ENCODE measurements at places on chromosomes 4 and X. TPM values are rescaled to one million over a fixed set of nuclear protein-coding genes. Genes with fewer than 3 reads are reported as not detected.

FGF2 gene
- polyA plus RNA-seq, result 18.1 TPM

NOX1 gene
- 0.84 TPM for polyA plus RNA-seq

EGF gene
- polyA plus RNA-seq, result 2.1 TPM

TRMT10A gene
- polyA plus RNA-seq, result 7.4 TPM

ZXDA gene
- polyA plus RNA-seq, result 6.0 TPM

MTMR1 gene
- polyA plus RNA-seq, result 34.3 TPM

ALAS2 gene
- polyA plus RNA-seq, result 11.6 TPM

ARHGAP6 gene
- 3.9 TPM for polyA plus RNA-seq

GLUD2 gene
- polyA plus RNA-seq, result 11.4 TPM

FRAS1 gene
- 7.5 TPM for polyA plus RNA-seq

STK32B gene
- 25.6 TPM for polyA plus RNA-seq

DNA sequence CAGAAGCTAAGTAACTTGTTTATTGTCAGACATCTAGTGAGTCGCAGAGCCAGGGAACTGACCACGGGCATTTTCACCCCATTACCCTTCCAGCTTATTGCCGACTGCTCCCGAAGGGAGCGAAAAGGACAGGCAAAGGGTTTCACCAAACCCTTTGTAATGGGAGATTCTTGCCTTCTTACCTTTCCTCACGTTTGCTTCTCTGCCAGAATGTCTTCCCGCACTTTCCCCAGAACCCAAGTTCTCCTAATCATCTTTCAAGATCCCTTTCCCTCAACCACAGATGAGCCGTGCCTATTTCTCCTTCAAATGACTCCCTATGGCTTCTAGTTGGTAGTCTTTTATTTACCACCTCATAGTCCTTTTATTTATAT lies 520 bp upstream of the SRP72 start:
- peak overlapping the region; percentile 89 for H3K4me3 ChIP-seq
- H3K27me3 ChIP-seq, result no peaks in the 10 kb centered on the region
- H3K4me1 ChIP-seq, result peaks cover 11% of the 10 kb centered on the region
- H3K36me3 ChIP-seq, result peaks cover 16% of the 10 kb centered on the region
- H3K27ac ChIP-seq, result peak overlapping the region; percentile 86
- DNase-seq, result peak; percentile 11

- H3K27ac ChIP-seq, result no peak overlapping the region
- no peak for DNase-seq
- H3K4me3 ChIP-seq, result no peak overlapping the region
- no peaks in the 10 kb centered on the region for H3K27me3 ChIP-seq
- H3K36me3 ChIP-seq, result no peaks in the 10 kb centered on the region
Observed at GRCh38 chr4:8819473-8820177, 52.0 kb downstream of the HMX1 start.

- peak; percentile 6 for DNase-seq
- peak within 1 kb of the TSS; percentile 29 for H3K4me3 ChIP-seq
- no peaks in the 10 kb centered on the region for H3K36me3 ChIP-seq
- H3K4me1 ChIP-seq, result no peaks in the 10 kb centered on the region
- no peaks in the 10 kb centered on the region for H3K27me3 ChIP-seq
- peak within 1 kb of the TSS; percentile 58 for H3K27ac ChIP-seq
Observed at GRCh38 chrX:33211356-33212260, at the start of gene DMD. TSS of gene DMD (minus strand) at chrX:33211549. CDS start at chrX:33211312, 237 bp downstream.

GRCh38 chrX:134672101-134672500 lies 13.8 kb upstream of the PLAC1 start:
- no peaks in the 10 kb centered on the region for H3K36me3 ChIP-seq
- no peaks in the 10 kb centered on the region for H3K27me3 ChIP-seq
- H3K4me1 ChIP-seq, result no peaks in the 10 kb centered on the region
- H3K27ac ChIP-seq, result no peak overlapping the region
- H3K4me3 ChIP-seq, result no peak overlapping the region

DNA sequence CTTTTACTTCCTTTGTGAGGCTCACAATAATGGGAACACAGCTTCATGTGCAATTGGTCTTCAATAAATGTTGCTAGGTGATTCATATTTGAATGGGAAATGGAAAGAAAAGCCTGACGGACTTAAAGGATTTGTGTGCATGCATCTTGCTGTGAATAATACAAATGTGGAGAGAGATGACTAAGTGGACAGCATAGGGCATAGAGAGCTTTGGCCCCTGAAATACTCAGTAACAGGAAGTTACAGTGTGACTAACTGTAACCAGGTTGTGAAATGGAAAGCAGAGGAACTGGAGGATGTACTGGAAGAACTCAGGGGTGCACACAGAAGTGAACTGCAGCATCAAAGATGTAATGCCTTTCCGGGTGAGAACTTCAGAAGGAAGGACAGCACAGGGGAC lies 206.7 kb downstream of the MGST2 start:
- no peak overlapping the region for H3K27ac ChIP-seq
- no peak overlapping the region for H3K4me3 ChIP-seq
- no peak for DNase-seq
- peaks cover 13% of the 10 kb centered on the region for H3K4me1 ChIP-seq
- H3K36me3 ChIP-seq, result no peaks in the 10 kb centered on the region

DNA sequence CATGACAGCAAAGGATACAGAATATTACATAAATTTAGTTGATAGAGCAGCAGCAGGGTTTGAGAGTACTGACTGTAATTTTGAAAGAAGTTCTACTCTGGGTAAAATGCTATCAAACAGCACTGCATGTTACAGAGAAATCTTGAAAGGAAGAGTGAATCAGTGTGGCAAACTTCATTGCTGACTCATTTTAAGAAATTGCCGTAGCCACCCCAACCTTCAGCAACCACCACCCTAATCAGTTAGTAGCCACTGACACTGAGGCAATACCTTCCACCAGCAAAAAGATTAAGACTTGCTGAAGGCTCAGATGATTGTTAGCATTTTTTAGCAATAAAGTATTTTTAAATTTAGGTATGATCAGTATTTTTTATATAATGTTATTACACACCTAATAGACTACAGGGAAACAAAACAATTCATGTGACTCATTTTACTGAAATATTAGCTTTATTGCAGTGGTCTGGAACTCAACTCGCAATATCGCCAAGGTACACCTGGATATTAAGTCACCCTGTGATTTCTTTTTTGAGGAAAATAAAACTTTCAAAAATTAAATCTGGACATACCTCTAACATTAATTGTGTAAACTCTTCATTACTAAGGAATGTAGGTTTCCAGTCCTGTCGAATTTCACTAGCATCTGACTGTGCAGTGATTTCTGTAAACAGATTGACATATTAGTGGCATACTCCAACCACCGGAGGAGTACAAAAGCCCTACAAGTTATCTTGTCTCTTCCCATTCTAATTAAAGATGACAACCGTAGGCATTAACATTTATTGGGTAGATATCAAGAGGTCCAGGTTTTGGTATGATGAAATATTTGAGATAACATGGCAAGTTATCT lies 71.1 kb downstream of the CLOCK start:
- no peaks in the 10 kb centered on the region for H3K4me1 ChIP-seq
- no peak overlapping the region for H3K4me3 ChIP-seq
- peaks cover 6% of the 10 kb centered on the region for H3K36me3 ChIP-seq
- no peak for DNase-seq

DNA sequence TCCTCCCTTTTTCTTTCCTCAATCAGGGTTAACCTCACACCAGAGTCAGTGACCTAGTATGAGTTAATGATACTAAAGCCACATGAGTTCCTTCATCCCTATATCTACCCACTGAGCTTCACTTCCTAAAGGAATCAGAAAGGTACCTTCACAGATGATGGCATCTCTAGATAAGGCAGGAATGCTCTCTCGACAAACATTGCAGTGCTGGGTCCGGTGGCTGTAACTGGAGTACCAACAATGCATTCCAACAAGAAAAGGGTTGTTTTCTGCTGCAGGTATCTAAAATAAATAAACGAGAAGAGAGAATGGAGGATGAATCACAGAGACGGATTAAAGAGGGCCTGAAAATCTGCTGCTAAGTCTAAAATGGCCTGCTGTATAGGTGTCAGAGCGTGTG lies 66.7 kb downstream of the DGKK start:
- H3K4me3 ChIP-seq, result no peak overlapping the region
- H3K27ac ChIP-seq, result no peak overlapping the region
- no peaks in the 10 kb centered on the region for H3K36me3 ChIP-seq
- H3K4me1 ChIP-seq, result no peaks in the 10 kb centered on the region
- DNase-seq, result no peak

DNA sequence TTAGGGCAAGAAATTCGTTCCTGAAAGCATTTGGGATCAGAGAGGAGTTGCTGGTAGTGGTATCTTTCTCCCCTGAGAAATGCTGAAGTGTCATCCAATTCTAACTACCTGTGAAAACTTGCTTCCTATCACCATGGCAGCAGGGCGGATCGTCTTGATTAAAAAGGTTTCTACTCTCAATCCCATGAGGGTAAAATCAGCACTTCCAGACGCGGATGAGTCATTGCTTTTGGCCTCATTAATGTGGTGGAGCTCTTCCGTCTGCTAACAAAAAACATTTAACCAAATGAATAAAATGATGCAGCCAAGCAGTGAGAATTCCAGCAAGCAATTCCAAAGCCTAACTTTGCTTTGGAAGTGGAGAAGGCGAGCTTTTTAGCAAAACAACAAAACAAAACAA lies 325.6 kb downstream of the CAMK2D start:
- no peak overlapping the region for H3K27ac ChIP-seq
- DNase-seq, result no peak
- H3K36me3 ChIP-seq, result no peaks in the 10 kb centered on the region

- no peaks in the 10 kb centered on the region for H3K27me3 ChIP-seq
- H3K27ac ChIP-seq, result no peak overlapping the region
- no peak overlapping the region for H3K4me3 ChIP-seq
- DNase-seq, result no peak
Observed at GRCh38 chr4:38313175-38313574, 350.8 kb upstream of the KLF3 start.

DNA sequence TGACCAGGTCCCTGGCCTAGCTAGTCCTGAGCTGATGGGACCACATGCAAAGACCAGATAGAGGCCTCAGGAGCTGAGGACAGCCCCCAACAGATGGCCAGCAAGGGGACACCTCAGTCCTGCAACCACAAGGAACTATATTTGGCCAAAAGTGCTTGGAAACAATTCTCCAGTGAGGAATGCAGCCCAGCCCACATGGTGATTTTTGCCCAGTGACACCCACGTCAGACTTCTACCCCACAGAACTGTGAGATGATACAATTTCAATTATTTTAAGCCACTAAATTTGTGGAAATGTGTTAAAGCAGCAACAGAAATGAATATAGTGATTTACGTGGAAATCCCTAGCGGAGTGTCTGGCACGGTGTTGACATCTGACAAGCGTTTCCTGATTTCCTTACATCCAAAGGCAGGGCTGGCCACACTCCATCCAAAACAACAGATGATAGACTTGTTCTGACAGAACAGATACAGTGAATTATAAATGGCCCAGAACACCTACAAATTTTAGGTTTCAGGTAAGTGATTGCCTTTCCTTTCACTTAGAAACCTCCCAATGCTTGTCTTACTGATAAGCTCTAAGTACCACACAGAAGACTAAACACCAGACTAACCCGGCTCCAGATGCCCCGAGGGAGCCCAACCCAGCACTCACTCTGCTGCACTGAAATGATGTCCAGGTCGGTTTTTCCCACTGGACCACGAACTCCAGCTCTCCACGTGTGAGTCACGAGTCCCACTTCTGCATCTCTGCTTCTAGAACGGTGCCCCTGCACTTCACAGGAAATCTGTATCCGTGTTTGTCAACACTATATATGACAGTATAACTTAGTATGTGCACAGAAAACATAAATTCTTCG lies 5.8 kb downstream of the AFAP1 start:
- peak; percentile 55 for DNase-seq
- peaks cover 23% of the 10 kb centered on the region for H3K4me1 ChIP-seq
- peaks cover 4% of the 10 kb centered on the region for H3K36me3 ChIP-seq
- H3K27ac ChIP-seq, result peak overlapping the region; percentile 40
- no peaks in the 10 kb centered on the region for H3K27me3 ChIP-seq
- no peak overlapping the region for H3K4me3 ChIP-seq

- peaks cover 24% of the 10 kb centered on the region for H3K4me1 ChIP-seq
- peak overlapping the region; percentile 76 for H3K27ac ChIP-seq
Observed at GRCh38 chr4:71229477-71230270, 109.1 kb upstream of the SLC4A4 start.

DNA sequence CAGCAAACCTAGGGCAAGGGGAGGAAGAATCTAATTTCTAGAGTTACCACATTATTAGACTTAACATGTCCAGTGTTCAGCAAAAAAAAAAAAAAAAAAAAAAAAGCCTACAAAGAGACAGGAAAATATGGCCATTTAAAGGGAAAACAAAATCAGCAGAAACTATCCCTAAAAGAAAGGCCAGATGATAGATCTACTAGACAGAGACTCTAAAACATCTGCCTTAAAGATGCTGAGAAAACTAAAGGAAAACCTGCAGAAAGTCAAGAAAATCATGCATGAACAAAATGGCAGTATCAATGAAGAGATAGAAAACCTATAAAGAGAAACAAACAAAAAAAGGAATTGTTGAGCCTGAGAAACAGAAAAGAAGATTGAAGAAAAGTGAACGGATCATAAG lies 43.8 kb downstream of the NELFA start:
- no peaks in the 10 kb centered on the region for H3K4me1 ChIP-seq
- H3K4me3 ChIP-seq, result no peak overlapping the region
- DNase-seq, result no peak
- H3K27ac ChIP-seq, result no peak overlapping the region
- no peaks in the 10 kb centered on the region for H3K27me3 ChIP-seq
- H3K36me3 ChIP-seq, result peaks cover 53% of the 10 kb centered on the region

- no peak for DNase-seq
- no peak overlapping the region for H3K27ac ChIP-seq
- H3K27me3 ChIP-seq, result no peaks in the 10 kb centered on the region
- H3K4me1 ChIP-seq, result no peaks in the 10 kb centered on the region
Observed at GRCh38 chrX:149846789-149847188, 34.2 kb upstream of the MAGEA8 start.

- H3K36me3 ChIP-seq, result peaks cover 31% of the 10 kb centered on the region
- H3K4me3 ChIP-seq, result no peak overlapping the region
- peaks cover 21% of the 10 kb centered on the region for H3K4me1 ChIP-seq
Observed at GRCh38 chrX:2264179-2265030, 236.4 kb downstream of the DHRSX start.

DNA sequence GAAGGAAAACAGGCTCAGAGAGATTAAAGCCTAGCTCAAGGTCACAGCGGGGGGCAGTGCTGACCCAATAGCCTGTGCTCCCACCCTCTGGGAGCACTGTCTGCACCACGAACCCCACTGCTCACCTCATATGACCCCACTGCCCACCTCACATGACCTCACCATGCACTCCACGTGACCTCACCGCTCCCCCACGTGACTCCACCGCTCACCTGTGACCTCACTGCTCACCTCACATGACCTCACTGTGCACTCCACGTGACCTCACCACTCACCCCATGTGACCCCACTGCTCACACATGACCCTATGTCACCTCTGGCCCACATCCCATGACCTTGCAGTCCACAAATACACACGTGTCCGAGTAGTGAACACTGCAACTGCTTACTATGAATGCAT lies 55.4 kb downstream of the ACOX3 start:
- peaks cover 5% of the 10 kb centered on the region for H3K4me1 ChIP-seq
- no peak for DNase-seq
- H3K36me3 ChIP-seq, result peaks cover 97% of the 10 kb centered on the region

- no peaks in the 10 kb centered on the region for H3K27me3 ChIP-seq
- H3K27ac ChIP-seq, result no peak overlapping the region
- no peaks in the 10 kb centered on the region for H3K4me1 ChIP-seq
- H3K4me3 ChIP-seq, result no peak overlapping the region
Observed at GRCh38 chr4:176300565-176300964, 19.2 kb upstream of the SPCS3 start.

- no peaks in the 10 kb centered on the region for H3K27me3 ChIP-seq
- H3K27ac ChIP-seq, result no peak overlapping the region
- no peak overlapping the region for H3K4me3 ChIP-seq
- H3K4me1 ChIP-seq, result no peaks in the 10 kb centered on the region
- no peak for DNase-seq
- no peaks in the 10 kb centered on the region for H3K36me3 ChIP-seq
Observed at GRCh38 chr4:125423124-125423523, 108.4 kb downstream of the FAT4 start.

GRCh38 chrX:131812847-131813825 lies 210.0 kb upstream of the STK26 start:
- no peak for DNase-seq
- H3K4me1 ChIP-seq, result peaks cover 4% of the 10 kb centered on the region
- peak overlapping the region; percentile 31 for H3K4me3 ChIP-seq
- H3K27me3 ChIP-seq, result no peaks in the 10 kb centered on the region
